ENCODE measurements at places on chromosomes 13 and 19. TPM values are rescaled to one million over a fixed set of nuclear protein-coding genes. Genes with fewer than 3 reads are reported as not detected.

DNA sequence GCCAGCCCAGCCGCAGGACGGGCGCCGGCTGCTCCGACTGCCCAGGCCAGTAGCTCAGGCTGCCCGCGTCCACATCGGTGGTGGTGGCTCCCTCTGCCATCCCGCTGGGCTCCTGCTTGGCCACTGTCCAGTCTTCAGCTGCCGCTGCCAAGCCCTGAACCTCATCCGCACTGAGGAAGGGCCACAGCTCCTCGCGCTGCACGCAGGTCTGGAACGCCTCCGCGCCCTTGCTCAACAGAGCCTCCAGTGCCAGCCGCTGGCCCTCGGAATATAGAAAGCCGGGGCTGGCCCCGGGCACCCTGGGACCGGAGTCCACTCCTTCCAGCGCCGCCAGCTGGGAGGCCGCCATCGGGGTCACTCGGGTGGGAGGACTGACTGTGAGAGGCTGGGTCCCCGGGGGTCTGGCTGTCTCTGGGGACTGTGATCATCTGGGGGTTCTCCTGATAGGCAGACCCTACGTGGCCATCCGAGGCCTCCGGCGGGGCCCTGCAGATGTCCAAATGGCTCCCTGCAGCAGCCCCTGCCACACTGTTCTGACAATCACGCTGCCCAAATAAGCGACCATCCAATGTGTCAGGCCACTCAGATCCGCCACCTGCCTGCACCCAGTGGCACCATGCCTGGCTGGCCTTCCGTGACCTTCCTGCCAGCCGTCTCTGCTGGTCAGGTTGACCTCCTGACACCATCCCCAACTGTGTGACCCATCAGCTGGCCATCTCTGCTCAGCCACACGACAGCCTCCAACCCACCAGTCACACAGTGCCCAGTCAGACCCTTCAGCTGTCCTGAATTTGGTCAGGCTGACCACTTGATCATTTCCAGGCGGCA lies 1.6 kb downstream of the FAM83E start:
- no peak for DNase-seq

- DNase-seq = peak; percentile 43
Measured at GRCh38 chr13:28001049-28001448, 12.6 kb upstream of the URAD start.

- DNase-seq = no peak
Measured at GRCh38 chr13:44157606-44158005, 216.0 kb upstream of the SERP2 start.

The GJB2 gene
- total RNA-seq = not detected

Data from MG63 (cell line).